ENCODE measurements at places on chromosomes 1 and 21. TPM values are rescaled to one million over a fixed set of nuclear protein-coding genes. Genes with fewer than 3 reads are reported as not detected.

AGRN gene
- 107 TPM for total RNA-seq

WNT2B gene
- 0.20 TPM for total RNA-seq

OR2M3 gene
- total RNA-seq = not detected

NBL1 gene
- total RNA-seq = 58.1 TPM

OR2L13 gene
- total RNA-seq = not detected

CTH gene
- total RNA-seq = 1.9 TPM

AKIRIN1 gene
- 45.0 TPM for total RNA-seq

C1orf226 gene
- 0.84 TPM for total RNA-seq

SLC9C2 gene
- not detected for total RNA-seq

AGO3 gene
- 7.2 TPM for total RNA-seq

THEM5 gene
- 0.06 TPM for total RNA-seq

DCDC2B gene
- not detected for total RNA-seq

PLEKHA6 gene
- 35.1 TPM for total RNA-seq

EPHA10 gene
- total RNA-seq = 0.95 TPM

AMY2A gene
- total RNA-seq = not detected

TMED5 gene
- total RNA-seq = 33.4 TPM

FTCD gene
- not detected for total RNA-seq

S100A7A gene
- not detected for total RNA-seq

MPC2 gene
- 79.3 TPM for total RNA-seq
